ENCODE measurements at places on chromosomes 4 and X. TPM values are rescaled to one million over a fixed set of nuclear protein-coding genes. Genes with fewer than 3 reads are reported as not detected.

The HEPH gene
- total RNA-seq, result 0.22 TPM

The TMEM144 gene
- 4.3 TPM for total RNA-seq

The MAGEA11 gene
- total RNA-seq, result not detected

The PHOX2B gene
- total RNA-seq, result not detected

The PNCK gene
- not detected for total RNA-seq

The BANK1 gene
- total RNA-seq, result 0.22 TPM
